M059J (cell line): ENCODE measurements at places on chromosomes 7 and 10. TPM values are rescaled to one million over a fixed set of nuclear protein-coding genes. Genes with fewer than 3 reads are reported as not detected.
A peak's percentile ranks its signal among the peaks of the same experiment; 100 is the strongest.

DNA sequence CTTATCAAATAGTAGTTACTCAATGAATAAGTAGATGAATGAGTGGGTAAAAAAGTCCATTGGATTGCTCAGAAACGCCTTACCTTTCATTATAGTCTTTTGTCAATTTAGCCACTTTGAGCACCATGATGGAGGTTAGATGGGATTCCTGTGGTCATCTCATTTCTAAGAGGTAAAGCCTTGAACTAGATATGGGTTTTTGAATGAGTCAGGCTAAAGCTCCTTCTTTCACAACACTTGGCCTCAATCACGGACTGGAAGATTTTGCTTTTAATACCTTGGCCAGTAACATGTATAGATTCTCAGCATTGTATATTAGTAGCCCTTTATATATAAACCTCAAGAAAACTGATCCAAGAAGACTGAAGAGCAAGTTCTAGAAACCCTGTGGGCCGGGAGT lies 99.7 kb upstream of the CCDC6 start:
- peak; percentile 8 for DNase-seq

DNA sequence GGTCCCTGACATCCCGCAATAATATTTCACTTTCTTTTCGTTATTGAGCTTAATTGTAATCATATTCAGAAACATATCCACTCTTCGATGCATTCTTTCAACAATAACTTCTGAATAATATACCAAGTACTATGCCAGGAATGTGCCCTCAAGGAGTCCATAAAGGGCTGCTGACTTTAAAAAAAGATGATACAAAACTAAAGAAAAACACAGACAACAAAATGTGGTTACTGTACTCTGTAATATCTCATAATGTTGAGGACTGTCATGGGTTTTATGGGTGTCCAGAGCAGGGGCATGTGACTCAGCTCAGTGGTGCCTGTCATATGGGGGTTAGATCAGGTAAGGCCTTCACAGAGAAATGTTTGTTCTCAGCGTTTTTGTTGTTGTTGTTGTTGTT lies 73.7 kb downstream of the ARL4A start:
- DNase-seq, result no peak

GRCh38 chr10:123893651-123894050 lies 2.0 kb upstream of the CPXM2 start:
- DNase-seq, result no peak

INA gene
- total RNA-seq, result not detected in 2 replicates

TRIM50 gene
- total RNA-seq, result not detected in 2 replicates

OGDHL gene
- total RNA-seq, result 2.0 and 3.0 TPM in 2 replicates
